ENCODE measurements at places on chromosomes 7 and 10.

DNA sequence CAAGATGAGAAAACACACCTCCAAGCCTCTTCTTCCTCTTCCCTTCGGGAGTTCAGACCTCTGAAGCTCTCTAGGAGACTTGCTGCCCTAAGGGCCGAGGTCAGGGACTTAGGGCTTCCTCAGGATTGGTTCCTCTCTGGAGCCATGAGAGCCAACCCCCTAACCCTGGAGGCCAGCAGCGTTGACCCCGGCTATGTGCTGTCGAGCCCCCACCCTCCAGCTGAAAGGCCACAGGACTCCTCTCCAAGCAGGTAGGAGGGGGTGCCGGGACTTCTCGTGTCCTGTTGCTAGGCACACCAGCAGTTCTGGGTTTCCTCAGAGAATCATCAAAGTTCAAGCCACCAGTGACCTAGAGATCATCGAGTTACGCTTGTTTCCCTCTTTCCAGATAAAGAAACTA, 87.4 kb downstream of the ARHGAP22 start:
- no peak for DNase-seq

DNA sequence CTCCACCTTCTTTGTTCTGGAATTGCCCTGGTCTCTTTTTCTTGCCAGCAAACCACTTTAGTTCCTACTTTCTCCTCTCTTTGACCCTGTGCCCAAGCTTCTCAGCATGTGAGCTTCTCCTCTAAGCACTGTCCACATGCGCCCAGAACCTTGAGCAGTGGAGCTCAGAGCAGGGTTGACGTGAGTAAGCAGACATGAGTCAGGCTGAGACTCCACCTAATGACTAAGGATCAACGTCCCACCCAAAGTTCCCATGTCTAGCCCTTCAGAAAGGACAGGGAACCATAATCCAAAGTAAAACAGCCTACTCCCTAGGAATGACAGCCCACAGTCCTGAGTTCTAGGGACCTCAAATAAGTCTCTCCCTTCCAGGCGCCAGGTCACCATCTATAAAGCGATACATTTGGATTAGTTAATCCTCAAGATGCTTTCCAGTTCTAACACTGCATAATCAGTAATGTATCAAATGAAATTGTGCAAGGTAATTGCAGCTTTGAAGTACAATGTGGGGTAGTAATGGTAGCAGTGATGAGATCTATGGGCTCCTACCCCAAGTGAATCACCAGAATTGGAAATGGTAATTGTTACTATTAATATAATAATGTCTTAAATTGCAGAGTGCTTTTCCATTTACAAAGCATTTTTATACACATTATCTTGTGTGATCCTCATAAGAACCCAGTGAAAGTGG, 44.5 kb downstream of the KCNMA1 start:
- DNase-seq = no peak

- no peak for DNase-seq
Observed at GRCh38 chr10:61732629-61733278, 70.0 kb downstream of the CABCOCO1 start.

- no peak for DNase-seq
Observed at GRCh38 chr10:123570051-123570897, 95.9 kb upstream of the GPR26 start.

GRCh38 chr10:5047912-5048628, 44.4 kb upstream of the AKR1C2 start:
- no peak for DNase-seq

DNA sequence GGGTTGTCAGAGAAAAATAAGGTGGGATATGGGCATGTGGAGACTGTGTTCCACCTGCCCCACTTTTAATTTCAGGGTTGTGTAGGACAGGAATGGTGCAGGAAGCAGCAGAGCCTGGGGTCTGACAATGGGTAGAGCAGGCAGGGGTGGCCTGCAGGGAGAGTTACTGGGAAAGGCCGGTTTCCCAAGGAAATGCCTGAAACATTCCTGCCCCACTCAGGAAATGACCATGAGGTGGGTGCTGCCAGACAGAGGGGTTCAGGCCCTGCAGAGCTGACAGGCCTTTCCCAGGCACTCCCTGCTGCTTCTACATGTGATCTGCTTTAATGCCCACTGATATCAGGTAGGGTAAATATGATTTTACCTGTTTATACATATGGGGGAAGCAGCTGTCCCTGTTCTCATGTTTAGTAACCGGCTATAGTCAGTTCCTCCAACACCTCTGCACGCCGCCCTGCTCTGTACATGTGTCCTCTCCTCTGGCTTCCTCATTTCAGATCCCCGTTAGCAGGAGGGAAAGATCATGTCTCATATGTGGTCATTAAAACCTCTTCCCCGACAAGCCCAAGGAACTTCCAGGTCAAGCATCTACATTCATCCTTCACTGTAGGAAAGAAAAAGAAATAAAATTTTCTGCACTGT, 118.6 kb upstream of the PRSS58 start:
- no peak for DNase-seq

GRCh38 chr10:79610601-79611191, at the start of gene SFTPA1:
TSS of gene SFTPA1 (plus strand) at chr10:79610939. CDS start at chr10:79611826, 887 bp downstream.
- no peak for DNase-seq

- DNase-seq = no peak
Observed at GRCh38 chr10:48940958-48941357, 1.3 kb upstream of the LRRC18 start.

DNA sequence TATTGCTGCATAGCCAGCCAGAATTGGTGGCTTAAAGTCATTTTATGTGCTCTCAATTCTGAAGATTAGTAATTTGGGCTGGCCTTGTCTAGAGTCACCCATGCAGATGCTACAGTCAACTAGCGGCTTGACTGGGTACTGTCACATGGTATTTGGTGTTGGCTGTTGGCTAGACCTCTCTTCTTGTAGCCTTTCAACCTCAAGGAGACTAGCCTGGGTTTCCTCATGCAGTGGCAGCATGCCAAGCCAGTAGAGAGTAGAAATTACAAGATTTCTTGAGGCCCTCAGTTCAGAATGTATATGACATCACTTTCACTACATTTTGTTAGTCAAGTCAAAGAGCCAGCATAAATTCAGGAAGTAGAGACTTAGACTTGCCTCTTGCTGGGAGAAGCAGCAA, 3.7 kb upstream of the ZNF800 start:
- no peak for DNase-seq

DNA sequence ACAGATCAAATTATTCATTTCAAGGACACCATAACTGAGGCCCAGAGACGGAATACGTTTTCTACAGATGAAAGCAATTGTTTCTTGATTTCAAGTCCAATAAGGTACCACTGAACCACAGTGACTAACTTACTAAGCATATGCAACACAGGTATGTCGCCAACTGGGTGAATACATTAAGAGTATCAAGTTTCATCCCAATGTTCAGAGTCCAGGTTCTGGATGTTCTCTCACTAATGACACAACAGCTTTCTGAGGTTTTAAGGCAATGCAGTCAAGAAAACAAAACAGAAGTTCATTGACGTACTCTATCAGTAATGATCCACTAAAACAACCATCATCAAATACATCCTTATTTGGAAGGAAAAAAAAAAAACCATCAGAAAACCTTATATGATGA, 35.8 kb downstream of the NSUN6 start:
- DNase-seq = no peak

DNA sequence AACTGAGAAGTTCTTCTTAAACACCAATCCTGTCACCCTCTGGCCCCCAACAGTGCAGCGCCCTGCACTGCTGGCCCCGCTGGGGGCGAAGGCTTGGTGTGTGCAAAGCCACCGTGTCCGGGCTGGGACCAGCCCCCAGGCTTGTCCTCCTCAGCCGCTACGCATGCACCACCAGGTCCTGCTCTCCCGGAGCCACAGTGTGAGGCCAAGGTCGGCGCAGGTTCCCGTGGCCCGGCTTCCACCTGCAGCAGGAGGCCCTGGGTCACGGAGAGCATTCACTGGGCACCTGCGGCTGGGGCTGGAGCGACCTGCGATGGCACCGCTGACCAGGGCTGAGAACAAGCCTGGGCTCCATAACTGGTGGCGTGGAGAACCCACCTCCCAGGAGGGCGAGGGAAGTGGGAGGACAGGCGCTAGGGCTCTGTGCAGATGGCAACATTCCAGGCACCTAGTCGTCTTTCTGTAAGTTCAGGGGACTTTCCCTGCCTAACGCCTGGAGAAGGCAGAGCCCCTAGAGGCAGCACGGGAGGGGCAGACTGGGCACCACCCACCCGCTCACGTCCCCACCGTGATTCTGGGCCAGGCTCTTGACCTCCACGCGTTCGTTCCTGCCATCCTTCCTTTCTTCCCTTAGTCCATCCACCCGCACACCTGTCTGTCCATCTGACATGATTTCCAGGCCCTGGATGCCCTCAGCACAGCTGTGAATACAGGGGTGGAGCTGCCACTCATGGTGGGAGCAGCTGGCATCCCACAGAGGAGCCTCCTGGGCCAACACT, 271.6 kb downstream of the ELFN1 start:
- DNase-seq = no peak

DNA sequence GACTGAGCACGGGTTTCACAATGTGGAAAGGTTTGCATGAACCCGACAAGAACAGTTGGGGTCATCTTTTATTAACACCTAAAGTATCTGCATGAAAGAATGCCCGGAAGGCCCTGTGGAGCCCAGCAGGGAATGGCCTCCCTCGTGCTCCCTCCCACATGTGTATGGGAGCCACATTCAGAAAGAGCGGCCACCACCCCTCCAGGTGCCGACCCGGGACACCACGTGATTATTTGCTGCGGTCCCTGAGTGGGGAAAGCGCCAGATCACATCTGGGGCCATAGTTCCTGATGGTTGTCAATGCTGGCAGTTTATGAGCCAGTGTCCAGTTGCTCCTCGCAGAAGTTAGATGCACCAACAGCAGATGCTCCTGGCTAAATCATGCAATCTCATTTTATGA, 571.4 kb downstream of the TCERG1L start:
- no peak for DNase-seq

DNA sequence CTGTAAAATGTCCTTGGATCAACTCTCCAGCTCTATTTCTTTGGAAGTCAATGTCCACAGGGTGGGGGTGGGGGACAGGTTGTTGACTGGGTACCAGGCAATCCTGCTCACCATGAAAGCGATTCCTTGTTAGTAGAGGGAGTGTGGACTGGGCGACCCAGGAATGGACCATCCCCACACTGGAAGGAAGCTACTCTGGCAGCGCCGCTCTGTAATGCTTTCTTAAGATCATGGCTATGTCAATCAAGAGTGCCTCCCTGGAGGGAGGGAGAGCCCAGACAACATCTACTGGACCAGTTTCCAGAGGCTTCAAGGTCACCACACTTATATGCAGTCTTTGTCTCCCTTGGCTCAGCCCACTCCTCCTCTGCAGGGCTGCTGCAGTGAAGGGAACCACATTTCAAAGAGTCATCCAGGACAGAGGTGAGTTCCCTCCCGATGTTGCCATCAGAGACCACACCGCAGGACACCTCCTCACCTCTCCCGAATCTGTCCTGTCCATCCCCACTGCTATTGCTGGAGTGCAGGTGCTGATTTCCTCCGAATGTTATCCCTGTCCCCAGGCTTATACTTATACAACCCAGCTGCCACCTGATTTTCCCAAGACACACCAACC, 6.9 kb downstream of the GIMAP5 start:
- DNase-seq = no peak

- DNase-seq = no peak
Observed at GRCh38 chr10:126889421-126889820, 15.8 kb upstream of the DOCK1 start.

DNA sequence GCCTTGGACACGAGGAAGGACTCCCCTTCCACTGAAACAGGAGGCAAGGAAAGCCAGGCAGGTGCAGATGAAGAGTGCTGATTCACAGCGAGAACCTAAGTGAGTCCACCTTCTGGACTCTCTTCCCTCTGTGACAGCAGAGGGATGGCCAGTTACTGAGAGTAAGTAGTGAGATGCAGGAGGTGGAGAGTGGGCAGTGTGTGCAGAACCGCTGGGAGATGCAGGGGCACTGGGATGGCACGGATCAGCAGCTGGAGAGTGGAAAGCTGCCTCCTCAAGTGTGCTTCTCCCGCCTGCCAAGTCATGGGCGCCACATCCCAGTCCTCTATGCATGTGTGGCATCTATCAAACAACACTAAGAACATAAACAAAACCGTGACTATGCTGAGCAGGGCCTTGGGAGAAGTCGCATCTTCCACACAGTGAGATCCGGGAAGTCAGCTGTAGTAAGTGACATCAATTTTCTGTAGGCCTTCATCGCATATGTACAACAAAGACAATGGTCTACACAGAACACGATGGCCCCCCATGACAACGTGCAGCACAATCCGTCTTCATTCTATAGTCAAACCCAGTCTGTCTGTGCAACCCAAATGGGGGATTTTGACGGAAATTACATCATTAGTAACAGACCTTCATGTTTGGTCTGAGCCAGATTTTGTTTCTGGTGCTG, 217.4 kb upstream of the KLF14 start:
- DNase-seq = no peak

- DNase-seq = no peak
Observed at GRCh38 chr7:22351329-22351692, 5.6 kb downstream of the RAPGEF5 start.

- DNase-seq = no peak
Observed at GRCh38 chr7:137753948-137754851, 92.6 kb downstream of the DGKI start.

GRCh38 chr10:83538047-83538446, 601.3 kb upstream of the GHITM start:
- no peak for DNase-seq

GRCh38 chr10:80281292-80281691, 8.2 kb downstream of the MAT1A start:
- DNase-seq = no peak

DNA sequence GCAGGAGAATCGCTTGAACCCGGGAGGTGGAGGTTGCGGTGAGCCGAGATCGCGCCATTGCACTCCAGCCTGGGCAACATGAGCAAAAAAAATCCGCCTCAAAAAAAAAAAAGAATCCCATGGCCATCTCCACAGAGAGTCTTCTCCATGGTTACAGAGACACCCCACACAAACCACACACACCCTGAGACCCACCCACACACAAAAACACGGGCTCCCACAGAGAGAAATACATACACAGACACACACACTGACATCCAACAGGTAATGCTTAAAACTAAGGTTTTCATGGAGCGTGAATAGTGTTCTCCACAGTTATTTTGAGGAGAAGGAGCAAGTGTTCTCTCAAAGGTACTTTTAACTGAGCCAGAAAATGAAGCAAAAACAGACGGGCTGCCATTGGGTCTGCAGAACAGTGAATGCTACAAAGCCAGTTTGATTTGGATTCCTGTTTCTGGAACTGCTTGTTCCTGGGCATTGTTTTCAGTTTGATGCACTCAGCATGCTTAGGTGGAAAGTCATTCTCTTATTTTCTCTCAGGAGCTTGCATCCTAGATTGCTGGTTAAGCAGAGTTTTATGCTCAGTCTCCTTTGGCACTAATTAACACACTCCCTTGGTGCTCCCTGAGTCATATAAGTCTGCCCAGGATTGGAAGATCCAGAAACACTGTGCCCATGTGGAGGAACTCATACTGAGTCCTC, 15.4 kb downstream of the AHCYL2 start:
- no peak for DNase-seq

Data from activated CD8-positive, alpha-beta memory T cell treated with anti-CD3 and anti-CD28 coated beads, Interleukin-2, amount 50 U/mL, for 4 hours (primary cell).